CD4-positive, alpha-beta T cell (primary cell): ENCODE measurements at places on chromosomes 12 and 14.

GRCh38 chr14:73662487-73662943 is 17.7 kb downstream of the DNAL1 start:
- DNase-seq, result no peak

GRCh38 chr12:96054244-96054610 is 18.8 kb upstream of the LTA4H start:
- no peak for DNase-seq

- no peak for DNase-seq
These were observed 5.4 kb downstream of the LMO3 start for GRCh38 chr12:16600525-16600924.

GRCh38 chr12:55743406-55744339 is 751 bp downstream of the GDF11 start:
- DNase-seq, result peak; percentile 56
